Astrocyte of the spinal cord (primary cell): ENCODE measurements at places on chromosomes 5 and 9.

- no peak for DNase-seq
Measured at GRCh38 chr9:94300470-94301301, 27.8 kb downstream of the NUTM2F start.

DNA sequence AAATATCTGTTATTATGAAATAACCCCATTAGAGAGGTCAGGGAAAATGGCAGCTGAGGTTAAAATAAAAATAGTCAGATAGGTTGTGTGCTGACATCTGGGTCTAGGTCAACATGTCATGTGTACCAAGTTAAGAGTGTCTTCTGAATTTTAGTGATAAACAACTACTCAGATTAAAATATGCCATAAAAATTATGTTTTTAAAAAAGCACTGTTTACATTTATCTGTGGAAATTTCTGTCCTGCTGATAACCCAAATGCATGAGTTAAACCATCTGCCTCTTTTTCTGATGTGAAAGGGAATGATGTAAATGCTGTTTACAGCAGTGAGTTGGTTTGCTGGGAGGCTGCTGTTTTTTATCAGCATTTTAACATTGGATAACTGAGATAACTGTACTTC, 361.2 kb upstream of the TARS1 start:
- DNase-seq = no peak

GRCh38 chr5:31007672-31008071, 185.8 kb upstream of the CDH6 start:
- DNase-seq = no peak

DNA sequence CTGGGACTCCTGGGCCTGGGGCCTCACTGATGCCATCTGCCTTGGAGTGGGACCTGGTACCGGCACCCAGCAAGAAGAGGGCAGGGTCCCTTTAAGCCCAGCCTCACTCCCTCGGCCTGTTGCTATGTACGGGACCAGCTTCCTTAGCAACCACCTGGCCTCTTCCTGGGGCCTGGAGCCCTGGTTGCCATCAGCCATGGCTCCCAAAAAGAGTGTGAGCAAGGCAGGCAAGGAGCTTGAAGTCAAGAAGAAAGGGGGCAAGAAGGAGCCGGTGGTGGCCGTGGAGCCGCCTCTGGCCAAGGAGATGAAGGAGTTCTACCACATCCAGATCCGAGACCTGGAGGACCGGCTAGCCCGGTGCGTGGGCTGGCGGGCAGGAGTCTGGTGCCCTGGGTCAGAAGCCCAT, at the start of gene CFAP157:
Gene CFAP157, plus strand, starts transcription at position 153 of the 406 bp plus-strand sequence. Its CDS starts 44 bp downstream, at position 197.
- DNase-seq = no peak

DNA sequence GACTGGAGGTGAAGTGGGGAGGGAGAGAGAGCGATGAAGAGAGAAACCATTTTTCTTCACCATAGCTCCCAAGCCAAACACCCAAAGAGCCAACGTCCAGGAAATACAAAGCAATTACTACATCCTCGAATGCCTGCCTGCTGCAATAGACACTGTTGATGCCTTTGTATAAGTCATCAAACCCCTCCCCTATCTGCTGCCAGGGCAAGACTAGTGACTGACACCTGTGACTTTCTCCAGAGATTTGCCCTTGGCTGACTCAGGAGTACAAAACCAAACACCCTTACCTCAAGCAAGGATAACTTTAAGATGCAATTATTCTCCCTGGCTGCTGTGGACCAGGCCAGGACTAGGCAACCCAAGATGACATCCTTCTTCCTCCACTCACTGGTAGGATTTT, 81.8 kb upstream of the RASA1 start:
- DNase-seq = no peak

DNA sequence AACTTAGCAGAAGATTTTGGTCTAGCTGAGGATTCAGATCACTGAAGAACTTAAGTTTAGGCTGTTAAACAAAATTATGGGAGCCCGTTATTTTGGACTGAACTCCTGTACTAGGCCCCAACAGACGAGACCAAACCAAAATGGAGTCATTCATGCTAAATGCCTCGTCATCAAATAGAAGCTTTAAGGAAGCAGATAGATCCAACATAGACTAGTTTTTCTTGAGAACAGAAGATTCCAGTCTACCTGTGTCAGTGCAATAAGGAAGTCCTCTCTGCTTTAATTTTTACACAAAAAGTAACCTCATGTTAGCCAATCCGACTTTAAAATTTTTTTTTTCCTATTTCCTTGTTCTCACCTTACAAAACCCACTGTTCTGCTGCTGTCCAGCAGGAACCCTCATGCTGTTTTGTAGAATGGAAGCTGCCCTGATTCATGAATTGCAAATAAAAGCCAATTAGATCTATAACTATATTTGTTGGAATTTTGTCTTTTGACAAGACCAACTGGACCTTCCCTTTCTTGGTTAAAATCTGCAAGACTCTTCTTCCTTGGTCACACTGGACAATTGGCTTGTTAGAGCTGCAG, 29.0 kb upstream of the GOLM1 start:
- DNase-seq = no peak
